NCI-H748 treated with DMSO at 0.1 percent for 48 hours (cell line): ENCODE measurements at places on chromosomes 7 and 10.

DNA sequence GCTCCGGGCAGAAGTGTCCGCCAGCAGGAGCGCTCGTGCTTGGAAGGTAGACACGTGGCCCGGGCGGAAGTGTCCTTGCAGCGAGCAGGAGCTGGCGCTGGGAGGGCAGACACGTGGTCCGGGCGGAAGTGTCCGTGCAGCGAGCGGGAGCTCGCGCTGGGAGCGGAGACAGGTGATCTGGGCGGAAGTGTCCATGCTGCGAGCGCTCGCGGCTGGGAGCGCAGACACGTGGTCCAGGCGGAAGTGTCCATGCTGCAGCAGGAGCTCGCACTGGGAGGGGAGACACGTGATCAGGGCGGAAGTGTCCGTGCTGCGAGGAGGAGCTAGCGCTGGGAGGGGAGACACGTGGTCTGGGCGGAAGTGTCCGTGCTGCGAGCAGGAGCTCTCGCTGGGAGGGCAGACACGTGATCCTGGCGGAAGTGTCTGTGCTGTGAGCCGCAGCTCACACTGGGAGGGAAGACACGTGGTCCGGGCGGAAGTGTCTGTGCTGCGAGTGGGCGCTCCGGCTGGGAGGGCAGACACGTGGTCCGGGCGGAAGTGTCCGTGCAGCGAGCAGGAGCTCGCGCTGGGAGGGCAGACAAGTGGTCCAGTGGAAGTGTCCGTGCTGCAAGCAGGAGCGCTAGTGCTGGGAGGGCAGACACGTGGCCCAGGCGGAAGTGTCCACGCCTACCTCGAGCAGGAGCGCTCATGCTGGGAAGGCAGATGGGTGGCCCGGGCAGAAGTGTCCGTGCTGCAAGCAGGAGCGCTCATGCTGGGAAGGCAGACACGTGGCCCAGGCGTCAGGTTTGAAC lies 41.1 kb upstream of the PRKAR1B start:
- peak; percentile 99 for DNase-seq

DNA sequence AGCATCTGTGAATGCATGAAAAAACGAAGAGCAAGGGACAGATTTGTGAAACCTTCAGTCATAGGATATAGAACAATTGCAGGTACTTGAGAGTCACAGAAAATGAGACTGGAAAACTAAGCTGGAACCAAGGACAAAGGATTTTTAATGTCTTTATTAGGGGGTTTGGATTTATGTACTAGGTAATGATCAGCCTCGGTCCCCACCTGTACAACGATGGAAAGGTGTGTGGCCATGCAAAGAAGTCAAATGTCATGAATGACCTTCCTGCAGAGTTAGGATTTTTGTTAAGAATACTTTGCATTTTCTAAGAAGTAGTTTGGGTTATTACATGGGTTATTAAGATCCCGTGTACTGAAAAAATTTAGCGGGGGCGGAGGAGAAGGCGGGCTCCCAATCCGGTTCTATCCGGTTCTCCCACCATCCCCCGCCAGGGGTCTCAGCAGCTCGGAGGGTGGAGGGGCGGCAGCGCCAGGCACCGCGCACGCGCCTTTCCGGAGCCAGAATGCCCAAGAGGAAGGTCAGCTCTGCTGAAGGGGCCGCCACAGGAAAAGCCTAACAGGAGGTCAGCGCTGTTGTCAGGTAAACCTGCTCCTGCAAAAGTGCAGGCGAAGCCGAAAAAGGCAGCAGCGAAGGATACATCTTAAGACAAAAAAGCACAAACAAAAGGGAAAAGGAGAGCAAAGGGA lies 327.5 kb upstream of the PLXDC2 start:
- DNase-seq = no peak

GRCh38 chr7:22670422-22670815 lies 56.6 kb upstream of the IL6 start:
- no peak for DNase-seq

DNA sequence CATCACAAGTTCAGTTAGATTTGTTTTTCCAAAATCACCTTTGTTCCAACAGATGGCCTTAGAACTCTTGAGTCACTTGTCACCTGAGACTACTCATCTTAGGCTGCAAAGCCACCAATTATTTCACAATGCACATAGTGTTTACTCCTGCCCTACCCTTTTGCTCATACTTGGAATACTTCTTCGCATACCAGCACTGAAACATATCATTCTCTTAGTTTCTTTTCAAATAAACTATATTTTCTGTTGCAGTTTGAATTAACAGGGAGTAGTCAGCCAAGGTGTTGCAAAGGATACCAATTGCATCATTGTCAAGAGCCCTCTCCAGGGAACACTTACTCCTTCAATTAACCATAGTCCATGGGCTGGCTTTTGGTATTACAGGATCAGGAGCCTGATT lies 71.0 kb downstream of the CASD1 start:
- no peak for DNase-seq

GRCh38 chr7:70679661-70680060 lies 452.3 kb upstream of the GALNT17 start:
- DNase-seq = no peak

DNA sequence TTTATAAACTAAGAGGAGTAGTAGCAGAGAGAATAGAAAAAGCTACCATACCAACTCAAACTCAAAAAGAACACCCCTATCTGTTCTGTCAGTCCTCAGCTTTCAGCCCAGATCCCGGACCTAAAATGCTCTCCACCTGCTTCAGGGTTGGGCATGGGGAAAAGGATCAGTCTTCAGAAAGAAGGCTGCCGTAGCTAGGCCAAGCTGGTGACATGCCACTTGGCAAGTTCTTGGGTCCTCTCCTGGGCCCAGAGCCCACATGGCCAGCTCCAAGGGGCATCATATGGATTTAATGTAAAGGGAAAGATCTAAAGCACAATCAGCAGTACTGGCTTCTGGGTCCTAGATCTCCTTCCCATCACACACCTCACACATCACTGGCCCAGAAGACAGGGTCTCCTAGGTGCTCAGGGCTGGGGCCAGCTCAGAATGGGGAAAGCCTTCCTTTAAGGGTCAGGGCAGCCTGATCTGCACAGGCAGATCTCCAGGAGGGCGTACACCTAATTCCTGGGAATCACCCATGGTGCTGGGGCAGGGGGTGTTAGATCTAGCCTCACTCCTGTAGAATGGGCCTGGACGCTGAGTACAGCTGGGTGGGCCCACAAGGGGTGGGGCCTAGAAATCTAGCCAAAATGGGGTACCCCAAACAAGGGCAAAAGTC lies 2.5 kb downstream of the VAX1 start:
- DNase-seq = no peak

- no peak for DNase-seq
These were observed 34.9 kb upstream of the TMEM248 start for GRCh38 chr7:66886152-66886551.

- DNase-seq = no peak
These were observed 1.5 kb upstream of the MET start for GRCh38 chr7:116670409-116671015.
